Stimulated activated CD8-positive, alpha-beta memory T cell treated with anti-CD3 and anti-CD28 coated beads, Interleukin-4, amount 100 ng/mL, for 1 hour (primary cell): ENCODE measurements at places on chromosomes 11 and 22.
A peak's percentile ranks its signal among the peaks of the same experiment; 100 is the strongest.

DNA sequence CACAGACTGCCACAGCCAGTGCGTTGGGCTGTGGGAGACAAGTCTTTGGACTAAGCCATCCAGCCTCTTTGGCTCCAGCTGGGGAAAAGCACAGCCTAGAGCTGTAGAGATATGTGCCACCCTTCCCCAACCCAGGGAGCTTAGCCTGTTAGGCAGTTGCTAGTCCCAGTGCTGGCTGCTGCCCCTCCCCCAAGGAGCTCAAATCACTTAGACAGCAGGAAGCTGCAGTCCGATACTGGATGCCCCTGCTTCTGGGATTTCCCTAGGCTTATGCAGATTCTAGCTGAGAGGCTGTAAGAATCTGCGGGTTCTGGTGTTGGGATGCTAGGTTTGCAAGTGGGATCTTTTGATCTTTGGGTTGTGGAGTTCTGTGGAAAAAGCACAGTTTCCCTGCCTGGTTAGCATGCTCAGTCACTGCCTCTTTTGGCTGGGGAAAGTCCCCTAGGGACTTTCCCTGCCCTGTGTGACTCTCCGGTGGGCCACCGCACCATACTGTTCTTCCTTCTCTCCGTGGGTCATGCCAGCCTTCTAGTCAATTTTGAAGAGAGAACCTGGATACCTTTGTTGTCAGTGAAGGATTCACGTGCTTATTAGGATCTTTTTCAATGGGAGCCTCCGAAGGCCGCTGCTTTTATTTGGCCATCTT is 792.0 kb downstream of the KCNA4 start:
- DNase-seq = no peak

GRCh38 chr11:126686938-126687337 is 313.6 kb downstream of the KIRREL3 start:
- no peak for DNase-seq

DNA sequence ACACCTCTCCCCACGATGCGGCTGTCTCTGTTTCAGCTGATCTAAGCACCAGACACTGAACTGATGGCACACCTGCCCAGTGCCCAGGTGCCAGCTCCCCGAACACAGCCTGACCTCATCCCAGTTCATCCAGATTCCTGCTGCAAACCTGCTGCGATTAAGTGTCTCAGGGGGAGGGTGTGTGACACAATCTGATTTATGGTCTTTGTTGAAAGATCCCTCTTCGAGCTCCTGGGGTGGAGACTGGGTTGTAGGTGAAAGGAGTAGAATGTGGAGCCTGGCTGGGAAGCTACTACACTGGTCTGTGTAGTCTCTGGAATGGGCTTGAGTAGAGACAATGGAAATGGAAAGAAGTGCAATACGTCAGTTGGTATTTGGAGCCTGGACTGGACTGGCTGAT is 390.3 kb downstream of the SHANK2 start:
- no peak for DNase-seq

- no peak for DNase-seq
Observed at GRCh38 chr11:285021-285893, 3.7 kb upstream of the PGGHG start.

- no peak for DNase-seq
Observed at GRCh38 chr11:1669546-1670218, 27.3 kb upstream of the KRTAP5-6 start.

DNA sequence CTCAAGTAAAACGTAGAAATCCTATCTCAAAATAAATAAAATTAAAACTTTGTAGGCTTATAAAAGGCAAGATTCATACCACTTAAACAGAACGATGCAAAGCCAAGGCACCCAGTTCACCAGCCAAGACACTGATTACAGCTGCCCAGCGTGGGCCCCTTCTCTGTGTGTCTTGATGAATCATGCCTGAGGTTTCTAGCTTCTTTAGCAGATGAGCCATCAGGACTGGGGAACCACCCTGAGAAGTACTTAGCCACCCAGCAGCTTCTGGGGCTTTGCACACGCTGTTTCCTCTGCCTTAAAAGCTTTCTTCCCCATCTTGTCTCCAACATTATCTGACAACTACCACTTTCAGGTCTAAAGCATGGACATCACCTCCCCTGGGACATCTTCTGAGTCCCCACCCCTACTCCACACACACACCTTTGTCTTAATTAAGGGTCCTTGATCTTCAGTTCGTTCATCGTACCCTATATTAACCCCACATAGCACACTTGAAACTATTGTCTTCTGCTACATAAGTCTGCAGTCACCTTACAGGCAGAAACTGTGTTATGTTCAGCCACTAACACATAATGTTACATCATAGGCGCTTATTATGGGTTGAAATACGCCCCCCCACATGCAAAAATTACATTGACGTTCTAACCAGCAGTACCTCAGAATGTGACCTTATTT is 8.7 kb upstream of the LAYN start:
- DNase-seq = no peak

GRCh38 chr22:20792966-20793728 is 19.2 kb downstream of the SERPIND1 start:
- no peak for DNase-seq

DNA sequence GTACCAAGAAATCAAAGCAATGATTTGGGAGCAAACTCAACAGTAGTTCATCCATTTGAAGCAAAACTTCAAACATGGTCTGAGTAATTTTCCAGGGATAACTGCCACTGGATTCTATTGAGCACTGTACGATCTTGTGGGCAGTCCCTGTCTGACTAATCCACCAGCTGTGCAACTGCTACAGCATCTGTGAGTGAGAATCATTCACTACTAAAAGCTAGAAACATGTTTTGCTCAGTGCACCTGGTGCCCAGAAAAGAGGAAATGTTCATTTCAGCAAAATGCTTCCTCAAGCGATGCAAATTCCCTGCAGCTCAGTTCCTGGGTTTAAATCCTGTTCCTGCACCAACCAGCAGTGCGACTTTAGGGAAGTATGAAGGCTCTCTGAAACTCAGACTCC is 1077.9 kb downstream of the DLG2 start:
- DNase-seq = no peak

DNA sequence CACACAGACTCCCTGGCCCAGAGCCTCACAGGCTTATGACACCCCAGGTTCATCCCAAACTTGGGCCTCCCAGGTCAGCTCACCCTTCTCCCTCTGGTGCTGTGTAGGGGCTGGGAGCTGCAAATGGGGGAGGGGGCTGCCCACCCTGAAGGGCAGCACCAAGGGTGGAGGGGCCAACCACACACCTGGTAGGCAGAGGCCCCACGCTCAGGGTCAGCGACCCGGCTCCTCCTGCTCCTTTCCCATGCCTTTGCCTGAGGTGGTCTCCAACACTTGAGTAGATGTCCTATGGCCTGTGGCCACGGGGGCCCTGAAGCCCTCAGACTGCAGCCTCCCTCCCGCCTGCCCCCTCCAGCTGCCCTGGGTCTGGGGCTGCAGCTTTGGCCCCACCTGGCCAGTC is 3.4 kb downstream of the DGCR6 start:
- no peak for DNase-seq

GRCh38 chr22:41576877-41577276 is 12.8 kb downstream of the PMM1 start:
- peak; percentile 3 for DNase-seq

DNA sequence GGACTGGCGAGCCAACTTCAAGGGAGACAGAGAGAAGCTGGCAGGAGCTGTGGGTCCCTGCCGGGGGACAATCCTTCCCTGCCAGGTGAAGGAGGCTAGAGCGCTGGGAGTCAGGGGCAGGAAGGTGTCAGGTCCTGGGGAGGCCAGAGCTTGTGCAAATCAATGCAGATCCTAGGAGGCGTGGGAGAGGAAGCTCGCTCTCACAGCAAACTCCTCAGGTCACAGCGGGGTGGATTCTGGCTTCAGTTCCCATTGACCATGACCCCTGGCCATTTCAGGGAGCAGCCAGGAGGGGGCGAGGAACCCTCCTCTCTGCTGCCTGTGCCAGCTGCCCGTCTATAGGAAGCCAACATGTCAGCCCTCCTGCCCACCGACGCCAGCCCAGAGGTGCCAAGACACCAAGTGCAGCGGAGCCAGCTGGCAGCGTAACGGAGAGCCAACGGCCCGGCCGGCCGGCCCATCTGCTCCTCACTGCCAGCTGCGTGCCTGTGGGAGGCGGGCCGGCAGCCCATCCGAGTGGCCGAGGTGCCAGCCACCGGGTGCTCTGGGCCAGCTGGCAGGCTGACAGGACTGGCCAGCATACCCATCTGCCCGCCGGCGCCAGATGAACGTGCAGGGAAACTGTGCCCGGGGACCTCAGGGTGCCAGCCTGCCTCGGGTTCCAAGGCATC is 374.8 kb downstream of the MIAT start:
- no peak for DNase-seq

DNA sequence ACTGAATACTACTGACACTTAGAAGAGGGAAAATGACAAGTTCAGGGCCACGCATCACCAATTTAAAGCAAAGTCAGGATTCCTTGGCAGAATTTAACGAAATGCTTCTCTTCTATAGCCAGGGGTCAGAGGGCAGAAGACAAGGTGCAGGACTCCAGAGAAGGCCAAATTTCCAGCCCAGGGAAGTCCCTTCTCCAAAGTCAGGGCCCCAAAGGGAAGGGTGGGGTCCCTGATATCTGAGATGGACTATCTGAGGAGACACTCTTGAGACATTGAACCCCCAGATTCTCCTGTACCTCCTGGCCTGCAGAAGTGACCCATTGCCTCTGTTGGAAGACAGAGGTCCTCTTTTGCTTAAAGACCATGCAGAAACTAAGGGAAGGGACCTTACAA is 91.2 kb downstream of the RPS6KA4 start:
- DNase-seq = no peak

GRCh38 chr11:10641177-10641911 is 52.2 kb downstream of the IRAG1 start:
- DNase-seq = no peak

DNA sequence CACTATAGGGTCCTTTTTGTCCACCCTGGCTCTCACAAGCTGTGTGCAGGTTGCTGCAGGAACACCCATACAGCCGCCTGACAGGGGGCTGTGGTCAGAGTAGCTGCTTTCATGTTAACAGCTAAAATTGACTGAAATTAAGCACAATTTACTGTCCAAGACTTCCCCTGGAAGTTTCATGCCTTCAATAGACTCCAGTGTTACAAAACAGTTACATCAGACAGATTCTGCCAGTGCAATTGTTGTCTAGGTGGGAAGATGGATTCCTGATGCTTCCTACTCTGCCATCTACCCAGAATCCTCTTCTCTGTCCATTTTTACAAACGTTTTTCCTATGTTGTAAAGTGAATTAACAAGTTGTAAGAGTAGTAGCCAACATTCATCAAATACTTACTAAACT is 5.3 kb upstream of the TSKU start:
- DNase-seq = no peak

GRCh38 chr11:2975594-2975993 is 16.5 kb downstream of the NAP1L4 start:
- no peak for DNase-seq

DNA sequence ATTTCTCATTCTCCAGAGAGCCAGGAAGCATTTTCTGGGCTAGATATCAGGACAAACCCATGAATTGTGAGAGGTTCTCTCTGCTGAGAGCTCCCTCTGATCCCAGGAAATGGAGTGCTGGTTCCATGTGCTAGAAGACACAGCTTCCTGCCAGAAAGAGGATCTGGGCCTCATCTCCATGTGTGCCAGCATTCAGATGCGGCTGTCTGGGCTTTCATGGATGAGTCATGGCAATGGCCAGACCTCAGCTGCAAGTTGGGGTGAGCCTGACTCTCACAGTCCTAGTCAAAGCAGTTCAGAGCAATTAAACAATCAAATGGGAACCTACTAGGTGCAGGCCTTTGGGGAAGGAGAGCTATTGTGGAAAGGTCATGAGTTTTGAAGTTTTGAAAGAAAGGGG is 82.3 kb upstream of the EED start:
- no peak for DNase-seq

DNA sequence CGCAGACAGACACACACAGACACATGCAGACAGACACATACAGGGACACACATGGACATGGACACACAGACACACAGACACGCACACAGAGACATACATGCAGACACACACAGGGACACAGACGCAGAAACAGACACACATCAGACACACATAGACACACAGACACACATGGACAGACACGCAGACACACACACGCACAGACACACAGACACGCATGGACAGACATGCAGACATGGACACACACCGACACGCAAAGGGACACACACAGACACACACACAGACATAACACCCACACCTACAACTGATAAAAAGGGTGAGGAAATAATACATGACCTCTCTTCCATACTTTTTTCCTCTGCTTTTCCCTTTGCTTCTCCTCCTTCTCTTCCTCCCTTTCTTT is 146.2 kb downstream of the HIPK3 start:
- DNase-seq = no peak

DNA sequence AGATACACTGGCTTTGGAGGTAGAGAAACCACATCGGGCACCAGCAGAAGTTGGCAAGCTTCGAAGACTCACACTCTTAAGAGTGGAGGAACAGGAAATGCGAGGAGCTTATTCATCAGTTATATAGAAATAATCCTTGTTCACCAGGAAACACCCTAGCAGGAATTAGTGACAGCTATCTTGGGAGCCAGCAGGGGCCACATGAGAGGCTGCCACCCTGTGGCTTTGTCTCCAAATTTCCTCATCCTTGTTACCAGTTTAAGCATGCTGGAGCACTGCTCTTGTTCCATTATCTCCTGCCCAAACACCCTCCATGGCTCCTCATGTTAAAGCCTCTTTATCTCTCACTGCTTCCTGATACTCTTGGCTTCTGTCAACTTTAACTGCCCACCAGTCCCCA is 131.0 kb downstream of the PLEKHA7 start:
- DNase-seq = no peak

GRCh38 chr11:123257370-123257769 is 62.3 kb upstream of the CLMP start:
- DNase-seq = no peak

GRCh38 chr11:35165423-35166368 is 26.7 kb downstream of the CD44 start:
- peak; percentile 75 for DNase-seq

DNA sequence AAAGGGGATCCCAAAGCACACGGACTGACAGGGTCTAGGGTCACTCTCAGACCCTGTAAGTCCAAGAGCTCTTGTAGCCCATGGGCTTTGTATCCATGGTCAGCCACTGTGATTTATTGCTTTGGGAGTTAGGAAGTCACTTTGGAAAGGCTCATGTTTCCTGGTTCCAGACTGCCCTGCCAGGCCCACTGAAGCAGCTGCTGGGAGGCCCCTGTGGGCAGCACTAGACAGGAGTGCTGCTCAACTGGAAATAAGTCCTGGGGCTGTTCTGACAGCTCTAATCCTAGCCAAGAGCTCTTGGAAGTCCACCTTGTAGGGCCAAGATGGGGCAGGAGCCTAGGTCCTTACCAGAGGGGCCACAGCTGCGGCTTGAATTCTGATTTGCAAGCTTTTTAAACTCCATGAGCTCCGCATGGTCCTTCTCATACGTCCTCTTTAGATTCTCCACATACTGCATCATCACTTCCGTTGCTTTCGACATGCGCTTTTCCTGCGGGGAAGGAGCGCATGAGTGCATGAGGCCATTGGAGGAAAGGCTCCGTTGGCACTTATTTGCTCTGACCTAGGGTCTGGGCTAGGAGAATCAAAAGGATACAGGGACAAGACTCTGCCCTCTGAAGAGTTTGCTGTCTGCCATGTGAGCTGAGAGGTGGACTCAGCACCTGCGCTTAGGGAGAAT is 32.2 kb upstream of the LYVE1 start:
- DNase-seq = no peak
